Urinary bladder (tissue), 4 donors: ENCODE measurements at places on chromosomes 5 and 9. TPM values are rescaled to one million over a fixed set of nuclear protein-coding genes. Genes with fewer than 3 reads are reported as not detected.

Gene LCN12
- 0.41 TPM for polyA plus RNA-seq

GRCh38 chr9:127779136-127779981, 893 bp upstream of the SH2D3C start:
- DNase-seq: no peak

Gene SLIT3
- polyA plus RNA-seq: 64.7 TPM

Gene MAMDC2
- polyA plus RNA-seq: 76.4 TPM

- no peak for DNase-seq
Measured at GRCh38 chr9:125332527-125332926, 70.9 kb downstream of the GAPVD1 start.

GRCh38 chr5:174744896-174745295, 20.5 kb downstream of the MSX2 start:
- DNase-seq: no peak

GRCh38 chr5:150672237-150672883, 11.3 kb downstream of the MYOZ3 start:
- no peak for DNase-seq

Gene HAVCR2
- polyA plus RNA-seq: 3.8 TPM

- DNase-seq: no peak
Measured at GRCh38 chr5:136035837-136036236, 7.0 kb downstream of the TGFBI start.

- DNase-seq: no peak
Measured at GRCh38 chr9:698276-698675, 143.2 kb upstream of the DMRT1 start.

DNA sequence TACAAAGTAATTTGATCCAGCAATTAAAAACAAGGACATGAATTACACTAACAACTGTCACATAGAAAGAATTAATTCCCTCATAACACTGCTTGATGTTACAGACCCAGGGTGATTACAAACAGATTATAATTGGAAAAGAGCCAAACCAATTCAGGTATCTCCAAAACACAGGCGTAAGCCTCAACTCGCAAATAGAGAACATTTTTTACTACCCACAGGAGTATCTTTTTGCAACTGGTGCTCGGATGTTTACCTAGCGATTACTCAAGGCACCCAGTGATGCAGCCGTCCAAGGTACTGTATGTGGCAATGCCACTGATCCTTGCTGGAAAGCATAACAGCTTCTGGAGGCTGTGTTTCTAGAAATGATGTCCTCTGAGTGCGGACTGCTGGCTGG, 386.1 kb upstream of the KIF2A start:
- no peak for DNase-seq

Gene WDR38
- not detected for polyA plus RNA-seq

- DNase-seq: peak; percentile 10
Measured at GRCh38 chr5:140926443-140927227, 536 bp downstream of the PCDHAC1 start.

GRCh38 chr9:116137581-116137980, 16.0 kb upstream of the PAPPA start:
- DNase-seq: no peak

DNA sequence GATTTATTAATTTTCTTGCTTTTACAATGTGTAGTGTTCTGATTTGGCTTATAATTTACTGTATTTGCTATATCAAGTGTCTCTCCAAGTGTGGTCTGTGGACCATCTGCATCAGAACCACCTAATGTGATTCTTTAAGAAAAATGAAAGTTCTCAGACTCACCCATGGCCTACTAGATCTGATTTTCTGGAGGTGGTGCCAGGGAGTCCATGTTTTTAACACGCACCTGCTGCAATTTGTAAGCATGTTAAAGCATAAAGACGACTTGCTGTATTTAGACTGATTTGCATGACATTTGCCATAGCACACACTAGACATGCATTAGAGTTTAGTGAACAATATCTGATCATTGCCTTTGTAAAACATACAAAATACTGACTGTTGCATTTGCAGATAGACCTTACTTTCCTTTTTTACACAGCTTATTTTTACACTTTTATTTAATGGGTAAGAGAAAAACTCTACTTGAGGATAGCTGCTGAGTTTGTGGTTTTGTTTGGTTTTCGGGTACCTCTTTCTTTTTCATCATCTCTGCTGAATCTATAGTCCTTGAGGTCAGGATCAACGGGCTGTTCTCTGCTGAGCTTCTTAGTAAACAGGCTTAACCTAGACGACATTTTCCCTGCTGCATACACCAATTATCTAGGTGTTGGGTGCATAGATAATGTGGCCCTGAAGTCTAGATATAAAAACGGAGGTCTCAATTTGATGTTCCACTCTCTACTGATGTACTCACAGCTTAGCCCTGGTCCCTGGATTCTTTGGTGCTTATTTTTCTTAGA, 138.0 kb upstream of the ZNF366 start:
- DNase-seq: no peak

Gene OR1B1
- polyA plus RNA-seq: not detected

GRCh38 chr9:91298311-91298710, 63.4 kb downstream of the AUH start:
- no peak for DNase-seq

GRCh38 chr9:71863631-71864030, 47.4 kb downstream of the ABHD17B start:
- DNase-seq: no peak

DNA sequence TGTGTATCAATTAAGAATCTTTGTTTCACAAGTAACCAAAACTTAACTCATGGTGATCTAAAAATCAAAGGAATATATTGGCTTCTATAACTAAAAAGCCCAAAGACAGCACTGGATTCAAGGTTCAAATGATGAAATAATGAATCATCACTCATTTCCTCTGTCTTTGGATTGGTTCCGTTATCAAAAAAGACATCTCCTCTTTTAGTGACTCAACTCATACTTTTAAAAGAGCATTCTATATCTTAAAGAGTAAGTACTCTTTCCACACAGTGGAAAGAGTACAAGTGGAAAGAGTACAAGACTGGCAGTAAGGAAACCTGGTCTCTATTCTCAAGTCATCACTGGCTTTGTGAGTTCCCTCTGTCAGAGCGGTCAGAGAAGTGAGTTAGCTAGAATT, 141.4 kb upstream of the NMUR2 start:
- DNase-seq: no peak

DNA sequence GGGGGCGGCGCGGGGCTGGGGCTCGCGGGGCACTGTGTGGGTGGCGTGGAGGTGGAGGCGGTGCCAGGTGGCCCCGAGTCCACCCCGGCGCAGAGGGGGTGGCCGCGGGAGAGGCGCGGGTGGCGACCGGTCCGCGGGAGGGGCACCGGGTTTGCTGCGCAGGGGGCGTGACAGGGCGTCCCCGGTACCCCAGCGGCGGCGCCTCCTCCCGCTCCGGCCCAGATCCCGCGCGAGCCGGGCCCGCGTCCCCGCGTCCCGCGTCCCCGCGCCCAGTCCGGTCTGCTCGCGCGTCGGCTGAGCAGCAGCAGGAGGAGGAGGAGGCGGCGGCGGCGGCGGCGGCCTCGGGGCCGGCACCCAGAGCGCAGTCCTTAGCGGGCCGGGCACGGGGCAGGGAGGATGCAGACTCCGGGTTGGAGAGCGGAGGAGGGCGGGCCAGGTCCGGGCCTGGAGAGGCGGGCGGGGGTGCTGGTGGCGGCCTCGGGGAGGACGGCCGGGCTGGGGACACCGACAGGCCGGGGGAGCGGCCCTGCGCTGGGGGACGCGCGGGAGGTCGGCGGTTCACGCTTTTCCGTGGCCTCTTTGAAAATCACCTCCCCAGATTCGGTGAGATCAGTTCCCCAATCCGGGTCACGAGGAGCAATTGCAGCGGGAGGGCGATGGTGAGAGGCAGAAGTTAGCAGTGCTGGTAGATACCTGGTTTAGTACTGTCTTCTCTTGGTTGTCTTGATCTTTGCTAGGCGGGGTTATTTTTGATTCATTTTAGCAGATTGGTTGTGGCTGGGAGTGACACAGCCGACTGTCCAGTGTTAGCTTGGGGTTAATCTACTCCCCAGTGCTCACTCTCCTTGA, 1.7 kb downstream of the TRIO start:
- DNase-seq: peak; percentile 62
